ENCODE measurements at places on chromosomes 16 and 17. TPM values are rescaled to one million over a fixed set of nuclear protein-coding genes. Genes with fewer than 3 reads are reported as not detected.

DNA sequence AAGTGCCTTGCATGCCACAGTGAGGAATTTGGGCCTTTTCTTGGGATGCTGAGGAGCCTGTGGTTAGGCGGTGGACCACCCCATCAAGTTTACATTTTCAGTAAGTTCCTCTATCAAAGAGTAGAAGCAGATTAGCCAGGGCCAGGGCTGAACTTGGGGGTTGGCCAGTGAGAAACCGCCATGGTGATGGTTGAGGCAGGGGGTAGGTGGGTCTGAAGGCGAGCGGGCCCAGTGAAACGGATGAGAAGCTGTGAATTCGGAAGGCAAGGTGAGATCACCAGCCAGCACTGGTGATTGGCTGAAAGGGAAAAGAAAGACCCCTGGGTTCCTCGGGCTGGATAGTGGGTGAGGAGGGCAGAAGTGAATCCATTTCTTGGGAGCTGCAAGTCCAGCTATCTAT is 311.4 kb downstream of the CBLN1 start:
- DNase-seq, result no peak

DNA sequence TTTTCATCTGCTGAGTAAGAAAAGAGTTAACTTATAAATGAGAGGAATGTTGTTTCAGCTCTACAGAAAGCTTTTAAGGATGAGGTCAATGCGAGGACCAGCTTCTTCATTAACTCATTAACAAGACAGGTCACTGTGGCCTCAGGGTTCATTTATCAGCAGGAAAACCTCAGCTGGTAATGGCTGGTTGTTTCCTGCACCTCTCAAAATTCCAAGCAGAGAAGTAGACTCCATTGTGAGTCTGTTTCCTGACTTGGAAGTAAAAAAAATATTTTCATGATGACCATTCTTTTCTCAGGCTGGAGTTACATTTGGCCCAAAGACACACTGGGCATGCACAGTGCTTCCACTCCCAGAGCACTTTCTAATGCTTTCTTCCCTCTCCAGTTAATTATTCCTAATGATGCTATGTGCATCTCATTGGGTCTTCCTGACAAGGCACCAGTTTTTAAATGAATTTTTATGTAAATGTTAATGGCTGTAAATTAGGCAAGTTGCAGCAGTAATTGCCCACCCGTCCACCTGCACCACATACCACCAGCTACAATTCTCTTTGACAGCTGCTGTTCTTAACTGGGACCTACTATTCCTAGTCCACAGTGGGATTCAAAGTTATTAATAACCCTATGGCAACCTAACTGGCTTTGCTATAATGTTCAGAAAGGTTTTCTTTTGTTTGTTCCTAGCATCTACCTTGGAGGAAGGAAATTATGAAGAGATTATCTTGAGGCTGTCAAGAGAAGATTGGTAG is 89.5 kb upstream of the BCAR1 start:
- no peak for DNase-seq

WRAP53 gene
- 11.8 TPM for polyA plus RNA-seq

RASD1 gene
- polyA plus RNA-seq, result 1.6 TPM

KRT40 gene
- polyA plus RNA-seq, result not detected

BRIP1 gene
- polyA plus RNA-seq, result 12.4 TPM
